ENCODE measurements at places on chromosomes 7 and 10.

- no peak for DNase-seq
Measured at GRCh38 chr7:1040790-1041189, 3.6 kb upstream of the GPR146 start.

DNA sequence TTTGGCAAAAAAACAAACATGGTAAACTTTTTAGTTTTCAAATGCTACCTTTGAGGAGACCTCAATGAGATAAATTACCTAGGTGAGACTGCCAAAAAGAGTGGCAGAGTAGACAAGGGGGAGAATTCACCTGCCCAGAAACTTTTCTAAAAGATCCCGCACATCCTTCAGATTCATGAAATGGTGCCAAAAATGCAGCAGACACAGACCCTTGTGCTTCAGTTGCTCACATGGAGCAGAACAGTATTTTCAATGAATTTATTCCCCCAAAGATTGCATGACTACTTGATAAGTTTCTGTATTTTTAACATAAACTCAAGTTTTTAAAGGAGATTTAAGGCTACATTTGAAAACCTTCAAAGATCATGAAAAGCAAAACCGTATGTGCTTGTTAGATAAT is 270.0 kb downstream of the TRIL start:
- DNase-seq, result no peak

DNA sequence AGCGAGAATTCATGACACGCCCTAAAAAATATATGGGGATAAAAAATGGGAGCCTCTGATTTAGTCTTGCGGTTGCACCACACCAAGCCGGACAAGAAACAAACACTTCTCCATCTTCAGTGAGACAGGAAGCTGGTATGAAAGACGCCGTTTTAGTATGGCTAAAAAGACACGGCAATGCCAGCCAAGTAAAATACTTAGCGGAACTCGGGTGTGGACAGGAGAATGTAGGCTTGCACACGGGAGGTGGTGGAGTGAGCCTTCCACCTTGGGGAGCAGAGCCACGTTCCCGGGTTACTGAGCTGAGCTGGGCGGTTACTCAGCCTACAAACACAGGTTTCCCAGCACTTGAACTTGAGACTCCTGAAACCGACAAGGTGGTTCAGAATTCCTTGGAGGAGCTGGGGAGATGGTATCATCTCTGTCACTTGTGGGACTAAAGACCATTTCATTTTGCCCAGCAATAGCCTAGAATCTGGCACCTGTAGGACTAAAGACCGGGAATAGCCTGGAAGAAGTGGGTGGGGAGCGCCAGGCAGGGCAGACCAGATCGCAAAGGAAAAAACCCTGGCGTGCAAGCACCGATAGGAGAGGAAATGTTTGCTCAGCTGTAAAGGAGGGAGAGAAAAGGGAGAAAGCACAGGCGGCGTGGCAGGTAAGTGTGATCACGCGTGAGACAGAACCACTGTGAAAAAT is 34.8 kb upstream of the SEPHS1 start:
- no peak for DNase-seq

GRCh38 chr7:158586499-158587161 is 993 bp downstream of the PTPRN2 start:
- no peak for DNase-seq

GRCh38 chr7:86908948-86909347 is 150.5 kb downstream of the ELAPOR2 start:
- DNase-seq, result no peak

DNA sequence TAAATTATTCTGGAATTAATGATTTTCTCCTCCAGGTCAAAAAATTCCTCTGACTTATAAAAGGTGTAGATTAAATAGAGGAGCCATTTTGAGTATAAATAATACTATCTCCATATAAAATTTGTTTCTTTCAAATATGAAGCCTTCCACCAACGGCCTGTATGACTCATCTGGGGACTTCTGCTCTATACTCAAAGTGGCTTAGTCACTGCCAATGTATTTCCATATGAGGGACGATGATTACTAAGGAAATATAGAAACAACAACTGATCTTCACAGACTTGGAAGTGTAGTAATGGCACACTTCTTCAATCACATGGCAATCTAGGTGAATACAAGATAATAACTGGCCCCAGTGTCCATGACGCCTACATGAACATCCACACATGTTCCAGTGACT is 335.6 kb upstream of the HGF start:
- DNase-seq, result no peak

DNA sequence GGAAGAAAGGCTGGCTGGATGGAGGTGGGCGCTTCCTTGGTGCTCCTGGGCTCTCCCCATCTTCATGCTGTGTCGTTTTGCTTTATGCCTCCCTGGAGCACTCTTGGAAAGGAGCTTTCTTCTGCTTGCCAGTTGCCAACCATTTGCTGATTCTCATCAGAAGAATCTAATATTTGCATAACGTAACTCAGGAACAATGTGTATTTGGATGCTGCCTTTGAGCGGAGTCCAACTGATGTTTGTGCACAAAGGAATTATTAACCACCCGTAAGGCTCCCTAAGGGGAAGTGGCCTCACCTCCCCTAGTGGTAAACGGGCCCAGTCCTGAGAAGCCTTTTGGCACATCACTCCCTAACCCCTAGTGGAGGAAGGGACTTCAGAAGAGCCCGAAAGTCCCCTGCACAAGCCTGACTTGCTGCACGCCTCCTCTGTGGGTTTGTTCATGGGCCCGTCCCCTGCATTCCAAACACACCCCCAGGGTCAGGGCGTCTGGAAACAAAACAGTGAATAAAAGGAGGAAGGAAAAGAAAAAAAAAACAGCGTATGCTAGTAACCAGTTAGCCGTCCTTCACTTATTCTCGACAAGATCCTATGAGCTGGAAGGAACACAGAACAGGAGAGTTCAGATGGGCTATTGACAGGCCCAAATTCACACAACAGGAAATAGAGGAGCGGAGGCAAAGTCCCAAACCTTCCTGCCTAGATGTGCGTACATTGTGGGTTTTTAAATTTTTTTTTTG is 602.2 kb downstream of the LRMDA start:
- DNase-seq, result no peak

DNA sequence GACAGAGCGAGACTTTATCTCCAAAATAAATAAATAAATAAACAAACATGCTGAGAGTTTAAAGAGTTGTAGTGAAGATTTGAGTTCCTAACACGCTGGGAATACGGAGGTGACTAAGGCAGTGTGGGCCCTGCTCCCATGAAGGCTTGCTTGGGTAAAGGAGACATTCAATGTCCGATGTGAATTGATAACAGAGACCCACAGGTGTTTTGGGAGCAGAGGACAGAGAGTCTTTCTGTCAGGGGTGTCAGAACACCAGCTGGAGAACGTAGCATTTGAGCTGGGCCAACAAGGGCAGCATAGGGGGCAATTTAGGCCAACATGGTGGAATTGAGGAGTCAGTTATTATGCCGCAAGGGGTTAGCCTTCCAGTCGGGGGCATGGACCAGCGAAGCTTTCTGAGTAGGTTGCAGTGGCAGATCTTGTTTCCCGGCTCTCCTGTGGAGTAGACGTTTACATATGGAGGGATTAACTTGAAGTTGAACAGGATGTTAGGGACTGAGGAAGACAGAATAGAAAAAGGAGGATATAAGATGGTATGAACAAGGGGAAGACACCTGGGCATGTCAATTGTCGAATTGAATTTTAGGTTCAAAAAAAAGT is 5.6 kb downstream of the PROSER2 start:
- DNase-seq, result no peak

GRCh38 chr10:100977436-100977835 is 8.1 kb downstream of the SEMA4G start:
- DNase-seq, result no peak

GRCh38 chr7:116259871-116260440 is 49.6 kb downstream of the TES start:
- DNase-seq, result no peak

Data from stimulated activated CD4-positive, alpha-beta T cell treated with anti-CD3 and anti-CD28 coated beads, TNF-alpha, amount 100 ng/mL, for 1 hour (primary cell).